RPMI7951 (cell line): ENCODE measurements at places on chromosomes 3 and 15.

- DNase-seq = no peak
Measured at GRCh38 chr3:72782521-72782920, 65.7 kb downstream of the SHQ1 start.

- no peak for DNase-seq
Measured at GRCh38 chr3:127171721-127172120, 21.2 kb upstream of the PRR23E start.

DNA sequence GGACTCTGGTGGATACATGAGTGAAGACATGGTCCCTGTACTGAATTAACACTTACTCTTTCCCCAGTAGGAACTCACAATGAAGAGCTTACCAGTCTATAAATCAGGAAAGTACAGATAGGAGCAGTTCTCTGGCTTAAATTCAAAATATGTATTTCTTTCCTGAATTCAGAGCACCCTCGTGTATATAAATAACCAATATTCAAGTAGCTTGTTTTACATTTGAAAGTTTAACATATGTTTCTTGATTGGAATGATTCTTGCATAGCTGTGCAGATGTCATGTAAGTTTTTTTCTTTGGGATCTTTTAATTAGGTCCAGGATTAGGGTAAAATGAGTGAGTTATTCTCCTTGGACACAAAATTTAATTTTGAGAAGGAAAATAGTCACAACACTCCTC is 14.8 kb upstream of the TMPRSS7 start:
- no peak for DNase-seq

GRCh38 chr3:134803051-134803505 is 8.0 kb downstream of the EPHB1 start:
- no peak for DNase-seq

DNA sequence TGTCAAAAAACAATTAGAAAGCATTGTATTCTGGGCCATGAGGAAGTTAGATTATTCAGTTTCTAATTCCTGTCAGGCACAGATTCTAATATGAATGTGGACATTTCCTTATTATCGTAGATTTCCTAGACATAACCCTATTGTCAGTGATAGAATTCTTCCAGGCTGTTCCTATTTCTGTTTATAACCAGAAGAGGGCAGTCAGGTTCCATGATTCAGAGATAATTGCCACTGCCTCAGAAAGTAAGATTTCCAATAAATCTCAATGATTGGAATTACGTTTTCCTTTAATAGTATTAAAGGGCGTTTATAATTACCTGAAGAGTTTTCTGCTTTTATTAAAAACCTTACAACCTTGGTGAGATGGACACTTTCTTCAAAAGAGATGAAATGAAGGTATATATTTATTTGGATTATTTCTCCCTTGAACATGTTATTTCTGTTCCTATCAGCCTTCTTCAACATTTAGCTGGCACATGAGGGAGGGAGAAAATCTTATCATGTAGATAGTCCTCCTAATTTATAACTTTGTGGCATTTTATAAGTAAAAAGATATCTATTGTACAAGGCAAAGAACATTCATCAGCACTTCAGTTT is 439.2 kb downstream of the MCTP2 start:
- peak; percentile 49 for DNase-seq

DNA sequence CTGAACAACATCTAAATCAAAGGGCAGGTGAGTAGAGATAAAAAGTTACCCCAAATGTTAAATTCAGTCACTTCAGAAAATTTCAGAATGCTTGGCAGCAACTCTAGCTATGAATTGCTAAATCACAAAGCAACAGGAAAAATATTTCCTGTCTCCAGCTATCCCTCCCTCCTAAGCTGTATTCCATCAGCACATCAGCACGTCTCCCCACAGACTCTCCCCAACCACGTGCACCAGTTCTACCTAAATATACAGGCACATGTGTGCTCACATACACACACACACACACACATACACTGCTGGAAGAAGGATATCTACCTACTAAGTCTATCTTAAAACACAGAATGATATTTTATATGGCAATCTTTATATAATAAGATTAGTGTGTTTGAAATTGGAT is 177.1 kb upstream of the ARHGEF26 start:
- no peak for DNase-seq

GRCh38 chr3:185630182-185630622 is 44.1 kb downstream of the SENP2 start:
- DNase-seq = peak; percentile 76

DNA sequence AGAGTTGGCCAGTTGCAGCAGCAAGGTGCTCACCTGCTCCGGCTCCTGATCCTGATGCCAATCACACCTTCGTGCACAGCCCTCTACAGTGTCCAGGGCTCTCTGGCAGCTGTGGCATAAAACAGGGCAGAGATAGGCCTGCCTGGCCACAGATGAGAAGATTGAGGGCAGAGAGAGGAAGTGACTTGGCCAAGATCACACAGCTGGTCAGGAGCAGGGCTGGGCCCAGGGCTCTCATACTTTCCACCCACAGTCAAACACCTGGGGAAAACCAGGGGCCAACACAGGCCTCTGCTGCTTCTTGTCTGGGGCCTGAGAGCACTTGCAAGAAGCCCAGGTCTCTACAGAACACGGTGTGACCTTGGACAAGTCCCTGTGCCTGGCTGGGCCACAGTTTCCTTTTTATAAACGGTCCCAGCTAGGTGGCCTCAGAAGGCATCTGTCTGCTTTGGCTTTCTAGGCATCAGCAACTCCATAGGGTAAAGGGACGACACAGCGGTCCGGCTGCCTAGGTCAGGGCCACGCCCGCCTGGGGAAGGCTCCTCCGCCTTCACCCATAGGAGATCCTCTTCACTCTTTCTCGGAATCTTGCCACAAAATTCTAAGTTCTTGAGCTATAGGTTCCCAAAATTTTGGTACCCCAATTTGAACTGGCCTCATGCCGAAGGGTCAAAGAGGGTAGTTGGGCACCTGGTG is 3.1 kb downstream of the ATP2B2 start:
- no peak for DNase-seq

- DNase-seq = peak; percentile 58
Measured at GRCh38 chr15:38683382-38684242, 119.0 kb upstream of the RASGRP1 start.

DNA sequence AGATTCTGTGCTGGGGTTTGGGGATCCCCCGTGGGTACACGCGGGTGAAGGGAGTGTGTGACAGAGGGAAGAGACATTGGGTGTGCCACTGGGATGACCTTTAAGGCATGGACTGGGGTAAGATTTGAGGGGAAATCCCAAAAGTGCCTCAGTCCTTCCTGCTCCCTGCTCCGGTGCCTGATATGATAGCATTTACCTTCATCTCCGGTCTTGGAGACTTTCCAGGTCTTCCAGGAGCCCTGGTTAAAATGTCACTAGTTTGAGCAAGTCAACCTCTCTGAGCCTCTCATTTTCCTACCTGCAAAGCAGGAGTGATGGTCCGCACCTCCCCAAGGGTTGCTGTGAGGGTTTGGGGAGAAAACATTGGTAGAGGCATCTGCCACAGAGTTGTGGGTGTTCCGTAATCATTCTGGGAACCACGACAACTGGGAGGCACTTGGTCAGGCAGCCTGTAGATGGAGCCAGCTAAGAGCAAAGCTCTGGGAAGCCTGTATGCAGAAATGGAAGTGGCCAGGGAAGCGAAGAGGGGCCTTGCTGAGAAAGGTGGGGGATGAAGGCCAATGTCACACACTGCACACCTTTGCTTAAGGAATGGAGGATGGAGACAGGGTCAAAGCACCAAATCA is 33.9 kb upstream of the KIF23 start:
- DNase-seq = peak; percentile 22

GRCh38 chr3:51340989-51341636 is 44.0 kb upstream of the MANF start:
- DNase-seq = peak; percentile 60

DNA sequence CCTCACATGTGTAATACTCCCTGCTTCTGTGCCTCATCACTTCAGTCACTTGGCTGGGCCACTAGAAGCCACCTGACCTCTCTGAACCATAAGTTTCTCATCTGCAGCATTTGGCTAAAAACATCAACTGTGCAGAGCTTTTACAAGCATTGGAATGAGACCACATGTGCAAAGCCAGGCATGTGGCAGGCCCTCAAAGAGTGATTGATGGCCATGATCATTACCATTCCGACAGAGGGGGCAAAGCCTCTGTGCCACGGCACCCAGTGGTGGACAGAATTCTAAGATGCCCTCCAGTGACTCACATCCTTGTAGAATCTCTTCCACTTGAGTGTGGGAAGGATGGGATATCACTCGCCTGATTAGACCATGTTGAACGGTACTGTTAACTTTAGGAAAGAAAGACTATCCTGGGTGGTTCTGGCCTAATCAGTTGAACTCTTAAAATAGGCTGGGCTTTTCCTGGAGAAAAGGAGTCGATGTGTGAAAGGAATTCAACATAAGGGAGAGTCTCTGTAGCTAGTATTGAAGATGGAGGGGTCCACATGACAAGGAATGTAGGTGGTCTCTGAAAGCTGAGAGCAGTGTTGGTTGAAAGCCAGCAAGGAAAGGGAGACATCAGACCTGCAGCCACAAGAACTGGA is 13.5 kb downstream of the CDCP1 start:
- peak; percentile 96 for DNase-seq

- DNase-seq = no peak
Measured at GRCh38 chr3:52108302-52109232, 45.7 kb downstream of the POC1A start.

DNA sequence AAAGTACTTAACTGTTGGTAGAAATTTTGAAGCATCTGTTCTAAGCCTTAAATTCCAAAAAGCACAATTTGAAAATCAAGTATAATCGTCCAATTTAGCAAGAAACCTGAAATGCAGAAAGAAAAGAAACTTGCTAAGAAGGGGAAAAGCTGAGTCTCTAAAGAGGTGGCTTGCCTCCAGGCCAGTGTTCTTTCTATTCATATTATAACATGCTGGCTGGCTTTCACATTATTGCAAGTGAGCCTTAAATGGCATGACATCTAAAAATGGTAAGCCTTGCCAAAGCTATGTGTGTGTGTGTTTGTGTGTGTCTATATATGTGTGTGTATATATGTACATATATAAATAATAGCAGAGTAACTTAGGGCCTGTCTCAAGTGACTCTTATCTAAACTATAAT is 89.5 kb downstream of the FGF12 start:
- DNase-seq = no peak

- peak; percentile 59 for DNase-seq
Measured at GRCh38 chr3:119604878-119605277, 7.2 kb downstream of the PLA1A start.

GRCh38 chr15:47570881-47571640 is 146.2 kb upstream of the SEMA6D start:
- no peak for DNase-seq

DNA sequence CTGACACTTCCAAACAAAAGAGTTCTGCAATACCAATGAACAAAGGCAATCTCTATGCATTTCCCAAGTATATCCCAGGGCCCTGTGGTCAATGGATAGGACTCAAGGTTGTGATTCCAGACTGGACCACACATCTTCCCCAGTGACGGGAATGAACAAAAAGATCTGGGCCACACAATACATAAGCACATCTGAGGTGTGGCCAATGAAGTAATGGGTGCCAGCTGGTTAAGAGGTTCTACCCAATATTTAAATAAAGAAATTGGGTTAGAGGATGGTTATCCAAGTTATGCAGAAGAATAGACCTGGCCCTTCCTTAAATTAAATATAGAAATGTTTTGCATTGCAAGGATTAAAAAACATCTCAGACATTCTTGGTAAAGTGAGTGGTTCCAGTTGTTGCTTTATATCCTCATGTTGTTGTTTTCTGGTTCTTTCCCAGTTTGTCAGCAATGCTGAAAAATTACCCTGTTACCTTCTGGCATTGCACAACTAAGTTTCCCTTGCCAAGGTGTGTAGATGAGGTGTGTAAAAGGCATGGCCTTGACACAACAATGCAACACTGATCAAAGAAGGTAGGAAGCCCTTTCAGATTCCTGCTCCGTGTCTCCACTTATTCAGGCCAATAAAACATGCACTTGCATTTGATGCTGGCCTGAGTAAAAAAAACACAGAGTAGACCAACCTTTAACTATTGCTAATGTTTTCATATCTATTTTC is 86.5 kb downstream of the PRICKLE2 start:
- no peak for DNase-seq

DNA sequence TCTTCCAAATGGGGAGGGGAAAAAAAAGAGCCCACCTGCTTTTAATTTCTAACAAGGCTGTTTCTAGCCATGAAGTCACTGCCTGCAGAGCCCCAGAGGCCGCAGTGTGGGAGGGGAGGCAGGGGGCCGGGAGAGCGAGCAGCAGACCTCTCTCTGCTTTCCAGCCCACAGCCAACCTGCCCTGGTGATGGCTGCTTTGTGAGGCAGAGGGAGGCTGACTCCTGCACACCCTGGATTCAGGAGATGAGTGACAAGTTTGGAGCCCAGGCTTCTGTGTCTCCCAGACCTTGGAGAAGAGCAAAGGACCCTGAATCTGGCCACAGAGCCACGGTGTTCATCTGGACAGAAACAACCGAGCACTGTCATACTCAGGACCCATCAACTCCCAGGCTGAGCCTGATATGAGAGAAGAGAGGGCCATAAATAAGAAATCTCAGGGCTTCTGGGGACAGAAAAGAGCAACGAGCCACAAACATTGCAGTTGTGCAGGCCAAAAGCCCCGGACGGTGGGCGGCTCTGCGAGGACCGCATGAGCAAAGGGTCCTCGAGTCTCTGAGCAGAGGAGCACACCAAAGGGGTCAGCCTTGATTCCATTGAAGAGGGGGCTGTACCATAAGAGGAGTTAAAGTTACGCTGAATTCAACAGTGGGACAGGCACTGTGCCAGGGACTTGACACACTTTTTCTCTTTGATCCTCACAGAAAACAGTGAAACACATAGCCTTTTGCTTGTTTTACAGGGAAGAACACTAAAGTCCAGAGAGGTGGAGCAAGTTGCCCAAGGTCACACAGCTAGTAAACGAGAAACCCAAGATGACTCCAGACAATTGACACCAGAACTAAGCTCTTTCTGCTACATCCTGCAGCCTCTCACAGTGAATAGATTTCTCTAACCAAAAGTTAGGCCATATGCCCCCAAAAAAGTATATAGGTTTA is 97.2 kb downstream of the SEMA5B start:
- no peak for DNase-seq

DNA sequence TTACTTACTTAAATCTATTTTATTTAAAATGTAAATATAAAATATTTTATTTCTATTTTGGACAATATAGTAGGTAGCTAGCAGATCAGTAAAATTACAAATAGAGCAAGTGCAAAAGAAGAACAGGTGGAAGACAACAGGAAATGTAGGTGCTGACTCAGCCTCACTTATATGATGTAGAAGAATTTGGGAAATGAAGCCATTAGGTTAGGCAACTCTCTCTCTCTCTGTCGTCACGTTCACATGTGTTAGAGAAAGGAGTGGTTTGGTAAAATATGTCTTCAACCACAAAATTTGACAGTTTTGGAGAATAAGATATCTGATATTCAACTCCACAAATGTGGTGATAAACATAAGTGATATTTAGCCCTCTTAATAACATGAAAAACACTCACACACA is 532.5 kb upstream of the KCNMB2 start:
- no peak for DNase-seq

- no peak for DNase-seq
Measured at GRCh38 chr15:48888191-48888590, 10.3 kb downstream of the EID1 start.
